ENCODE measurements at places on chromosomes 3 and 15. TPM values are rescaled to one million over a fixed set of nuclear protein-coding genes. Genes with fewer than 3 reads are reported as not detected.

DNA sequence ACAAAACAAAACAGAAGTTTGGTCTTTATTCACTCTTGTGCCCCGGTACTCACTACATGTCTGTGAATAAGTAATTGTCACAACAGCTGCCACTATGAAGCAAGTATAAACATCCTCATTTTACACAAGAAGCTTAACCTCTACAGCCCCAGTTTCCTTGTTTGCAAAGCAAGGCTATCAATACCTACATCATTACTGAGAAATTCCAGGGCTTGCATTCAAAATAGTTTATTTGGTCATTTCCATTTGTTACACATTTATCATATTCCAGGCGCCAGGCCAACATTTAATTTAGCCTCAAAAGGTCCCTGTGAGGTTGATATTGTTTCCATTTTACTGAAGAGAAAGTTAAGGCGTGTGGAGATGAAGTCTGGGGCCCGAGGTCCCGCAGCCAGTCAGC, 161.4 kb upstream of the LRTM1 start:
- DNase-seq, result no peak

- no peak for DNase-seq
Measured at GRCh38 chr3:194137506-194138474, 1.8 kb downstream of the HES1 start.

The CHRNA5 gene
- total RNA-seq, result 4.7 TPM

GRCh38 chr3:177484926-177485325, 287.6 kb upstream of the TBL1XR1 start:
- no peak for DNase-seq

DNA sequence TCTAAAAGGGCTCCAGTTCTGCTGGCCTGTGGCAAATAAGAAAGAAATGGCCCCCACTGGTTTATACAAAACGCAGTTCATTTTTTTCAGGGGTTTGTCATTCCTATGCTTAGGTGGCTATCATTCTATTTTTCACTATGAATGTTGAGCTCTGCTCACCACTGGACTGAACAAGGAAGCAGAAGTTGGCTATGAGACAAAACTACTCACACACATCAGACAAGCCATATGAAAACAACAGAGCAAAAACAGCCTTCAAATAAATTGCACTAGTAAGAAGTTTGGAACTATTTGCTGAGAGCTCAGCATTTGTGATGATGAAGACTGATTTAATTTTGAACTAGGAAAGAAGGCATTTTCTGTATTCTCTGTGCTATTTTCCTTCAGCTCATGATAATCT, 328.5 kb downstream of the MECOM start:
- DNase-seq, result no peak

Measured in kidney epithelial cell (primary cell).